NCI-H2107 (cell line): ENCODE measurements at places on chromosomes 11 and 22.

DNA sequence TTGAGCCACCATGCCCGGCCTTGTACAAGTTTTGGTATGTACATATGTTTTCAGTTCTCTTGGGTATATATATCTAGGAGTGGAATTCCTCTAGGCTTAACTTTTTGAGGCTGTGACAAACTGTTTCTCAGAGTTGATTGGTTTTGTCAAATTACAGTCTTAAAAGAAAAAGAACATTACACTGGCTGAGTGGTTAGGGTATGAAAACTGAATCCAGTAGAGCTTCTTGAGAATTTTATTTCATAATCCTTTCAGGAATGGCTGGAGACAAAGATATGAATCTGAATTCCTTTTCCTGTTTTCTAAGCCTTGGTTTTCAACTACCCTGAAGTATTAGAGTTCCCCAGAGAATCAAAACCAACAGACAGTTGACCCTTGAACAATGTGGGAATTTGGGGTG is 6.5 kb downstream of the METTL15 start:
- no peak for DNase-seq

DNA sequence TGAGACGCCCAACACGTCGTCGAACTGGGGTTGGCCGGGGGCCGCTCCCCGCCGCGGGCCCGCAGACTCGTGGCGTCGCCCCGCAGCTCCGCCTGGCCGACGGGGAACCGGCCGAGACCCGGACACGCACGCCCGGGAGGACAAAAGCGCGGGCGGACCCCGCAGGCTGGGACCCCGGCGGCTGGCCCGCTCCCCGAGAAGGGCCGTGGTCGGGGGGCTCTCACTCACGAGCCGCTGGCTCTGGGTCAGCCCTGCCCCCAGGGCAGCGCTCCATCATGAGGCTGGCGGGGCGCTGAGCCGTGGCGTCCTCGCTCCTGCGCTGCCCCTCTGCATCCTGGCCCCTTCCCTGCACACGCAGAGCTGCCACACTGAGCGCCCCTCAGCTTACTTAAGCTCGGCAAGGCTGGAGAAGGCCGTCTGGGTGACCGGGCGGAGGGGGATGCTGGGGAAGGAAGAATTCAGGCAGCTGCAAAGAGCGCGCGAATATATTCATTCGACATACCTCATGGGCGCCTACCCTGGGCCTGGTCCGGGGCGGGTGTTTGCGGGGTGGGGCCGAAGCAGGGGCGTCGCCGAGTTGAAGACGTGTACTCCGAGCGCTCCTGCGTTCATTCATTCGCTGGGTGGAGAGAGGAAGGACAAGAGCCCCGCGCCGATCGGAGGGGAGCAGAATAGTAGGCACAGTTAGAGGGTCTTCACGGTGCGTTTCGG is 579 bp upstream of the CYB5R2 start:
- DNase-seq: no peak

DNA sequence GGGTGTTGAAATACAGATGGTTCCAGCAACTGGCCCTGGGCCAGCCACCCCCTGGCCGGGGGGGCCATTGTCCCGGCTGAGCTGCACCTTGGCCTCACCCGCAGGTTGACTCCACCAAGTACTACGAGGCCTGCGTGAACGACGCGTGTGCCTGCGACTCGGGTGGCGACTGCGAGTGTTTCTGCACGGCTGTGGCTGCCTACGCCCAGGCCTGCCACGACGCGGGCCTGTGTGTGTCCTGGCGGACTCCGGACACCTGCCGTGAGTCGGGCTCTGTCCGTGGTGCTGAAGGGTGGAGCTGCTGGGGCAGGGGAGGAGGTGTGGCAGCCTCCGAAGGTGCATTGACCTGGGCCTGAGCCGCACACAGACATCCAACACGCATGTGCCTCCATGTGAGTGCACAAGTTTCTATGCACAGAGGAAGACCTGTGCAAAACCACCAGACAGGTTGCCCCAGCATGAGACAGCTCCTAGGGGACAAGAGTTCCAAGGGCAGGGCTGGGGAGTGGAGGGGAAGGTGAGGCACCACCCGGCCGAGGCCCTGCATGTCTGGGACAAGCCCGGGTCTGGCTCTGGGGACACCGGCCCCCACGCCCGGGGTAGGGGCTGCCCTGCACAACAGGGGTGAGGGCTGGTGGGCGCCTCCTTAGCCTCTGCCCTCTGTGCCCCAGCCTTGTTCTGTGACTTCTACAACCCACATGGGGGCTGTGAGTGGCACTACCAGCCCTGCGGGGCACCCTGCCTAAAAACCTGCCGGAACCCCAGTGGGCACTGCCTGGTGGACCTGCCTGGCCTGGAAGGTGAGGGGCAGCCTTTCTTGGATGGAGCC is 16.1 kb downstream of the MUC5B start:
- no peak for DNase-seq

DNA sequence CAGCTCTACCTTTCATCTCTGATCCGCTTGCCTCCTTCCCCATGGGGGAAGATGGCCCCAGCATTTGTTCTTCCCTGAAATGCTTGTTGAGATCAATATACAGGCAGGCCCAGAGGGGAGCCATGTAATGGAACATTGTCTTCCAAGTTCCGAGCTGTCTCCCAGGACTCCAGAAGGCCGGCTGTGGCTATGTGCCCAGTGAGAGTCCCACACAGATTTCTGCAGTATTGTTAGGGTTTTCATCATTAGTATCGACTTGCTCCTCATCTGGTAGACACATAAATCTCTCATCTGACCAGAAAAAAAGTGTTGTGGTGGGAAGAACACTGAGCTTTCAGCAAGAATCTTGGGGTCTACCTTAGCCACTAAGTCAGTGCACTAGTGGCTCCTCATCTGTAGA is 163.4 kb downstream of the TRIM29 start:
- no peak for DNase-seq

GRCh38 chr11:69272831-69273485 is 21.0 kb upstream of the MYEOV start:
- DNase-seq: no peak

DNA sequence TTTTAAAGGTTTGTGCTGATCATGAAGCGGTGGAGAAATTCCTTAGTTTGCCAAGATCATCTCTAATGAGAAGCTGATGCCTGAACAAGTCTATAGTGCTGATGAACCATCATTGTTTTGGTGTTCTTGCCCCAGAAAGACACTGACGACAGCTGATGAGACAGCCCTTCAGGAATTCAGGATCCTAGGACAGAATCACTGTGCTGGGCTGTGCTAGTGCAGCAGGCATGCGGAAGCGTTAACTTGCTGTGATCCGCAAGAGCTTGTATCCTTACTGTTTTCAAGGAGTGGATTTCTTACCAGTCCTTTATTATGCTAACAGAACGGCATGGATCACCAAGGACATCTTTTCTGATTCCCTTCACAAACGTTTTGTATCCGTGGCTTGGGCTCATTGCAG is 104.1 kb downstream of the TBC1D22A start:
- no peak for DNase-seq

DNA sequence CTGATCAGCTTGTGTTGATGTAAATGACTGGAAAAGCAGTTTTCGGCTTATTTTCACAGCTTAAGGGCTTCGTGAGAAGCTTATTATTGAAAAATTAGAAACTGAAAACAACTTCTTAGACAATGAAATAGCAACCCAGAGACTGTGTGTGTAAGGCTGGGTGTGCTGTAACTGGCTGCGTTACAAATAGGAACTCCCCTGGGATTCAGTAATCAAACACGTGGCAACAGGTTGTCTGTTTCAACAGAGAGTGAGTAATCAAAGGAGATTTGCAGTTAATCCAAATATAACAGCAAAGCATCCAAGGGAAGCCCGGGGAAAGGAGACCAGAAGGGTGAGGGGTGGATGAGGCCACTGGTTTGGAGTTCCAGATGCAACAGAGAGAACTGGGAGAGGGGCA is 19.2 kb downstream of the NTM start:
- no peak for DNase-seq

- peak; percentile 44 for DNase-seq
Observed at GRCh38 chr11:36702330-36703054, 104.5 kb upstream of the RAG2 start.

DNA sequence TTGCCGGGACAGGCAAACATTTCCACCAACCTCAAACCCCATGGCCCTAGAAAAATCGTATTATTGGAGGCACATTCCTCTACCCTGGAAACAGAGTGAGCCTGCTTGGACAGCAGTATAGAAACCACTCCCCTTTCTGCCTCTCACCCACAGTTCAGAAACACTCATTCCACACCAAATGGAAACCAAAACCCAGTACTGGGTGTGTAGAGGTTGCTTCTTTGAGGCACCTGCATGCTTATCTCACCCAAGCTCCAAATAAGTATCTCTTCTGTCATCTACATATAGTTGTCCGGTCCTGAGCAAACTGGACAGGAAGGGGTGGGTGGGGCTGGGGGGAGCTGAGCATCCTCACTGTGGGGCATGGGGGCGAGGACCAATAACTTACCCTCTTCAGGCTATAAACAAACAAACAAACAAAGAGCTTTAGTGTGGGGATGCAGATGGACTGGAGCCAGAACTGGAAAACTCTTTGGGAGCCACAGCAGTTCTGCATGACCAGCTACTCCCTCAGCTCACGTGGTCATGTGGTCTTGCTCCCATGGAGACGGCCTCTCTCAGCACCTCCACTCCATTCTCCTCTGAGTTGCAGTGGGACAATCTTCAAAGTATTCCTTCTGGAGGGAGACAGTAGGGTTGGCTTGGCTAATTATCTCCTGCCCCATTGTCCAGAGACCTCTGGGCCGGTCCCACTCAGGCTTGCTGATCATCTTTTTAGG is 1.0 kb upstream of the PLAAT2 start:
- peak; percentile 1 for DNase-seq

DNA sequence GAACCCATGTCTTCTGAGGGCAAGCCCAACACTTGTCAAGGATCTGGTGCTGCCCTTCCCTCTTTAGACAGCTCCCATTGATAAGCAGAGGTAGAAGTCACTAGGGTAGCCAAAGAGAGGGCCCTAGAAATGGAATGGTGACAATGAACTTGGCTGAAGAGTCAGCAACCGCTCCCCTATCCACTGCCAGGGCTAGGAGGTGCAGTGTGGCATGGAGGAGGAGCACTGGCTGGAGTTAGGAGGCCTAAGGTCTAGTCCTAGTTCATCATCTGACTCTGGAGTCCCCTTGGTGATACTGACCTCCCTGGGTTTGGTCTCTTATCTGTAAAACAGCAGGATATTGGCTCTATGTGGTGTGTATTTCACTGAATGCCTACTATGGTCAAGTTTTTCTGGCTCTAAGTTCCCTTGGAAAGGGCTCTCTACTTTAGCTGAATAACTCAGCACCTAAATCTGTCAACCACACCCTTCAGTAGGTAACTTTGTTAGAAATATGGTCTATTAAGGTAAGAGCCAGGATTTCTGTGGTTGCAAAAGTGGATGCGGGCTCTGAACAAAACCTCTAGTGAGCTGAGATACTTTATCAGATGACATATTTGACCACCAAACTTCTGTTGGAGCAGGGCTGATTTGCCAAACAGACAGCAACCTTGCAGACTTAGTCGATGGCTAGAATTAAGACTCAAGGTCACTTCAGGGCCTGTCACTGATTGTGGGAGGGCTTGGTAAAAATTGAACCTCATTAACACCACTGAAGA is 10.5 kb downstream of the TIMP3 start:
- DNase-seq: no peak

DNA sequence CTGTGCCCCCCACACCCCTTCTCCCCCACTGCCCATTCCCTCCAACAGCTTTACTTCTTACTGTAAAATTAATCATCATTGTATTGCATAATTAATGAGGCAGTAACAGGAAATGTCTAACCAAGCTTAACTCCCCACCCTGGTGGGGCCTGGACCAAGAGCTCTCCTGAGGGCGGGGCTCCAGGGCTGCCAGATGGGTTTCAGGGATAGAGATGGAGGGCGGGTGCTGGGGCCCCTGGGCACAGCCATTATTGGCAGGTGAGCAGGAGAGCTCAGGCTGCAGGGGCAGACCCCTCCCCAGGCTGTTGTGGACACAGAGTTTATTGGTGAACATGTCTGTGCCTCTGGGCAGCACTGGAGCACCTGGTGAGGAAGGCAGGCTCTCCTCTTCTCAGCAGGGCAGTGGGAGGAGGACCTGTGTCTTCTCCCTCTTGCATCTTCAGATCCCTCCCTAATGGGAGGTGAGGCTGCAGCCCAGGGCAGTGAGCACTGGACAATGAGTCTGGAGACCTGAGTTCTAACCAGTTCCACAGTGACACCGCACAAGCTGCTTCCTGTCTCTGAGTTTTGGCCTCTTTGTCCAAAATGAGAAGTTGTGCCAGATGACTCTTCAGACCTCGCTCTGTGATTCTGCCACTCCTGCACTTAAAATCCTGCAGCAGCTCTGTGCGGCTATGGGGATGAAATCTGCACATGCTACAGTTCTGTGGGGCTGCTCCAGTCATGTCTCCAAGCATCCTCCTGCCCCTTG is 233.3 kb downstream of the CEP164 start:
- DNase-seq: no peak

DNA sequence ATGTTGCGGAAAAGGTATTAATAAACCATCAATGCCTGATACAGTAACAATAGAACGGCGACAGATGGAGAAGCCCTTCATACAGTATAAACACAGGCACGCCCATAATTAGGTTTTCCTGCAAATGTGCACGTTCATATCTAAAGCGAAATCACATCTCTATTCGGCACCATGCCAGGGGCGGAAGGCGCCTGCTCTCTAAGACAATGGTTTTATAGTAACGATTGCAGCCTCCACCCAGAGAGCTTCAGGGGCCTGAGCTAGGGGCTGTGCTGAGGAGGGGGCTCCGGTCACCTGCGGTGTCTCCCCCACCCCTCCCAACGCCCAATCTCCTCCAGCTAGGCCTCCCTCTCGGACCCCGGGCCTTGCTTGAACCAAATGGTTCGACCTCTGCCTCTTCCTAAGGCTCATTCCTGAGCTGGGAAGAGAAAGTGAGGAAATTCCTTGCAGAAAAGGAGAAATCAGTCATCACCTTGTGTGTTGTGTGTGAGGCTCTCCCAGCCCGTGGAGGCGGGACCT is 9.6 kb downstream of the KRTAP5-5 start:
- DNase-seq: peak; percentile 49

GRCh38 chr11:82718821-82719220 is 14.8 kb downstream of the FAM181B start:
- no peak for DNase-seq

DNA sequence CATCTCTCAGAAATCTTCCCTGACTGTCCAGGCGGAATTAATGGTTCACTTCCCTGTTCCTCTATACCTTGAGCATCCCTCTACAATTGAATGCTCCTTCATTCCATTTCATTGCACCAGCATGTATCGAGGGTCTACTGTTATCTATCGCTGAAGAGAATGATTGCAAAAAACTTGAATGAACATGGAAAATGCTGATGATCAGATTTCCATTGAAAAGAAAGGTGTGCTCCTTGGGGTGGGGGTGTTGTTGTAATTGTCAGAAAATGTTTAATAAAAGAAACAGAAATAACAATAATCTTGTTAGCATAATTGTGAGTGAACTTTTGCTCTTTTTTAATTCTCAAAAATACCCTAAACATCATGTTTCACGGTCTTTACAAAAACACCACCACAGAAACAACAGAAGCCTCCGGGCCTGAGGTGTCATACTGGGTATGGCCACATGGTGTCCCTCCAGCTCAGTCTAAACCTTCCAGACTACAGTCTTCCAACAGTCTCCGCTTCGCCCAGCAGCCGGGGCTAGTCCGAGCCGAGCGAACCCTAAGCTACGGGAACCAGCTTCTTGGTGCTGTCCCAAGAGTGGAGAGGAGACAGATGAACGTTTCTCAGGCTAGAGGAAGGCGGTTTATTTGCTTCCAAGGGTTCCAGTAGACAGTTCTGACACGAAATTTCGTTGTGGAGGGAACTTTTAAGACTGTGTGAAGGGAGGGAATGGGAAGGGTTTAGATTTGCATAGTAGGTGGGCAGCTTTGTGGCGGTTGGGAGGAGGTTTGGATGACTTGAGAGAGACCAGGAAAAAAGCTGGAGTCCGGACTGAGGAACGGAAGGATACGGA is 75.8 kb upstream of the ZBED5 start:
- DNase-seq: peak; percentile 74
